Pancreas (tissue), 10 donors: ENCODE measurements at places on chromosomes 1 and 21. TPM values are rescaled to one million over a fixed set of nuclear protein-coding genes. Genes with fewer than 3 reads are reported as not detected.

Gene PIGM
- 2.7 TPM for polyA plus RNA-seq

Gene PLOD1
- polyA plus RNA-seq = 30.5 TPM

Gene TEX38
- polyA plus RNA-seq = 0.35 TPM

- no peaks in the 10 kb centered on the region for H3K4me1 ChIP-seq
- no peaks in the 10 kb centered on the region for H3K36me3 ChIP-seq
- H3K27ac ChIP-seq = no peak overlapping the region
Measured at GRCh38 chr1:11874258-11874562, 15.5 kb upstream of the NPPB start.

DNA sequence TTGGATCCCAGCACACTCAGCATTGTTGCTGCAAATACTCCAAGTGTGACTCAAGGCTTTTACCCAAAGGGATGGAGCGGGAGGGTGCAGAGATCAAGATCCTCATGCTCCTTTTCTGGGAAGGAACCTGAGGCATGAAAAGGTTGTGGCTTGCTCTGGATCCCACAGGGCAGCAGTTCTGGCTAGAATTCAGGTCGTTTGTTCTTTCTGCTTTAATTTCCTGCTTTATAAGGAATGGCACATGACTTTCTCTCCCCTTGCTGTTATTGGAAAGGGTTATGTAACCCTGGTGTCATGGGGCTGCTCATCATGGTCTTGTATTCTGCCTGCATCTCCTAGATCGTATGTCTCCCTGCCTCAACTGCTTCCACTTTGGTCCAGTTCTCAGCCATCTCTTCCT, 101.6 kb downstream of the NOS1AP start:
- H3K4me3 ChIP-seq = no peak overlapping the region
- H3K36me3 ChIP-seq = no peaks in the 10 kb centered on the region
- peaks cover 13% of the 10 kb centered on the region for H3K4me1 ChIP-seq
- no peak overlapping the region for H3K27ac ChIP-seq
- H3K27me3 ChIP-seq = no peaks in the 10 kb centered on the region
- DNase-seq = no peak

DNA sequence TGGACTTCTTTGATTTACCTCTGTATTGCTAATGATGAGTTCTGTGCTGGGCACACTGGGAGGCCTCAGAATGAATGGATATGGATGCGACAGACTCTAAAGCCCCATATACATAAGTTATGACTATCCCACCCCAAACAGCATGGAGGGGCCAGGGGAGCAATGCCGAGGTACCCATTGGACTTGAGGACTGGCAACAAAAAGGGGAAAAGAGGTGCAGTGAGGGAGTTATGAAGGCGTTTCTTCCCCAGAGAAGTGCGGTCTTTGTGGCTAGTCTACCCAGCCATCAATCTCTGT, 15.2 kb upstream of the CDCA8 start:
- H3K4me3 ChIP-seq = no peak overlapping the region
- no peaks in the 10 kb centered on the region for H3K36me3 ChIP-seq
- no peak overlapping the region for H3K27ac ChIP-seq
- DNase-seq = no peak

GRCh38 chr1:203480525-203481084, 5.0 kb downstream of the PRELP start:
- no peaks in the 10 kb centered on the region for H3K36me3 ChIP-seq
- no peaks in the 10 kb centered on the region for H3K4me1 ChIP-seq
- H3K27me3 ChIP-seq = no peaks in the 10 kb centered on the region
- DNase-seq = peak; percentile 85
- H3K4me3 ChIP-seq = no peak overlapping the region
